ENCODE measurements at places on chromosomes 5 and 9.

- DNase-seq = no peak
Measured at GRCh38 chr5:180126716-180127681, 55.4 kb upstream of the RNF130 start.

- no peak for DNase-seq
Measured at GRCh38 chr9:36961051-36961450, 73.0 kb downstream of the PAX5 start.

GRCh38 chr5:38121420-38121819, 136.9 kb upstream of the EGFLAM start:
- DNase-seq = no peak

DNA sequence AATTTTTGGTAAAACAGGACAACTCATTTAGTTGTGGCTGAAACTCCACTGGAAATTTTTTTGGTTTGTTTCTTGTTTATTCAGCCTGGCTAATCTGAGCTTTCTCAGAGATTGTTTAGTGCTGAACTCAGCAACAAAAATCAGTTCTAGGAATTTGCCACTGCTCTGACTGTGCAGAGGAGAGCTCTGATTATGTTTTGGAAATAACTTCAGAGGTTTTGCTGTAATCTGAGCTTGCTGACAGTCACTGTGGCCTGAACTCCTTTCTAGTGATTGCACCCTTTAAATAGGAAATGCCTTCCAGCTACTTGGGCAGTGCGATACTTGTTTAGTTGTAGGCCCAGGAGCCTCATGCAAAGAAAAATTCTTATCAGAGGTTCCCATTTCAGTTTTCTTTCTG, 60.2 kb downstream of the OSTF1 start:
- DNase-seq = peak; percentile 7

DNA sequence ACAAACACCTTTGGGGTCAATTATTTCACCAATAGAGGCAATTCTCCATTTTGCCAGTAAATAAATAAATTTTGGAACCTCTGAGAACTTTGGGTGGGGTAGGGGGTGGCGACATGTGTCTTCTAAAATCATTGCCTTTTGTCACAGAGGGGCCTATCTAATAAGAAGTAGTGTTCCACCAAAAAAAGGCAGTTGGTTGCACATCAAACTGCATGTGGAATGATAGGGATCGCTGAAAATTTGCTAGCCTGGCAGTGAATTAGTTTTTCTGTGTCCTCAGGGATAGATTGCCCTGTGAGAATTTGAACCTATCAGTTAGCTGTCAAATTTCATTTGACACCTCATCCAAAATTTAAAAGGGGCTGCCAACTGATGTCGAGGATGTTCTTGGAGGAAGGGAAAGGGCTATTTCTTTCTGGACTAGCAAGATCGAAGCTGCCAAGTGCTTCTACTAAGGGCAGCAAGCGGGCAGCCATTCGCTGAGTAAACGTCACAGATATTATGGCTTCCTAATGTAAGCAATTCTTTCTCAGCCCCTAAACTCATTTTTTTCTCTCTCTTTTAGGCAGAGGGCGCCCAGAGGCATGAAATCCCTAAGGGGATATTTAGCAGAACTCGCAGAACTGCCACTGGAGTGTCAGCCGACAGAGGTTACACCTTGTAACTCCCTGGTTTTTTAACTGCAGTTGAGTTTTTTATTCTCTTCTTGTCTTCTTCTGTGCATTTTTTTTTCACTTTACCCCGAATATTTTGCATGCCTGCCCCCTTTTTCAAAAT, 2208.1 kb upstream of the WWC1 start:
- DNase-seq = no peak

DNA sequence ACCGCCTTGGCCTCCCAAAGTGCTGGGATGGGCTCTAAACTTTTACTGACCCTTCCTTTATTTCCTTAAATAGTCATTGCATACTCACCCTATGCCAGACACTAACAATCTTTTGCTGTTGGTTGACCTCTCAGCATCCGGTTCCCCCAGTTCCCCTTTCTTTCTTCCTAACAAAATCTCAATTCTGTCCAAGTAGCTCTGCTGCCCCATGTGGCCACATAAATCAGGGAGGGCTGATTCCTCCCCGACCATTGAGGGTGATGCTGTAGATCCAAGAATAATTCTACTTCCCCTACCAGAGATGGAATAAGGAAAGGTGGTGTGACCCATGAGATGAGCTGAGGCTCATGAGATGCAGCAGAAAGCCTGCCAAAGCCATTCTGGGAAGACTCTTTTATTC, 315.3 kb upstream of the MSX2 start:
- DNase-seq = no peak

DNA sequence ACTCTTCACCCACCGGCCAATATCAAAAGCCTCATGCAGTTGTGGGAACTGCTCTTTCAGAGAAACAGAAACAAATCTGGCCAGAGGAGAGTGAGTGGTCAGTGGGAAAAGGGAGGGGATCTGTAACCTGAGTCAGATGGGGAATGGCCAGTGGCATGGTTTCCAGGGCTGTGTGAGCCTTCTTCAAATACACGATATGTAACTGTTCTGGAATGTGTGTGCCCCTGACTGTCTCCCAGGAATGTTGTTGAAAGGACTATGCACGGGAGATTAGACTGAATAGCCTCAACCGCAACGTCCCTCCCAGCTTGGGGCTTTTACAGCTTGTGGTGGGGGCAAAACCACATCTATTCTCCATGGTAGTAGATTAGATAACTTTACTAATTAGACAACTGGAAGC, 60.8 kb downstream of the SH3TC2 start:
- DNase-seq = peak; percentile 88

GRCh38 chr9:121358751-121359150, 11.3 kb downstream of the STOM start:
- no peak for DNase-seq

DNA sequence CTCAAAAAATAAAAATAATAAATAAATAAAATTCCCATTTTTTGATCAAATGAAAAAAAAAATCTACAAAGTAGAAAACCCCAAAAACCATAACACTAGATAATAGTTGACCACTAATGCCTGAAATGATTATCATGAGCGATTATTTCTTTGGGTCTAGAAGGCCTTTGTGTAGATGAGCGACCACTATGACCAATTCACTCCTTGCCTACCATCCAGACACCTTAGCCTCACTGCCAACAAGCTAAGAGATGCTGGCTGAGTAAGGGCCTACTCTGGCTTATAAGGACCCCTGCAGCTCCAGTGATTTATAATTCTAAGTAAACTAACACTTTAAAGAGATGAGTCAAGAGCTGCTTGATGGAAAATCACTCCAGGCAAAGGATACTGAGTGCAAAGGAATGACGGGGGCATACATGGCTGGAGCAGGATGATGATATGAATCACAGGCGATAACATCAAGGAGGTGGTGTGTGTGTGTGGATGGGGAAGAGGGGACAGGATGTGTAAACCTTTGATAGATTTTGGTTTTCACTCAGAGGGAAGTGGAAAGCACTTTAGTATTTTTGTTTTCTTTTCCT, 4.8 kb upstream of the F2RL1 start:
- no peak for DNase-seq

DNA sequence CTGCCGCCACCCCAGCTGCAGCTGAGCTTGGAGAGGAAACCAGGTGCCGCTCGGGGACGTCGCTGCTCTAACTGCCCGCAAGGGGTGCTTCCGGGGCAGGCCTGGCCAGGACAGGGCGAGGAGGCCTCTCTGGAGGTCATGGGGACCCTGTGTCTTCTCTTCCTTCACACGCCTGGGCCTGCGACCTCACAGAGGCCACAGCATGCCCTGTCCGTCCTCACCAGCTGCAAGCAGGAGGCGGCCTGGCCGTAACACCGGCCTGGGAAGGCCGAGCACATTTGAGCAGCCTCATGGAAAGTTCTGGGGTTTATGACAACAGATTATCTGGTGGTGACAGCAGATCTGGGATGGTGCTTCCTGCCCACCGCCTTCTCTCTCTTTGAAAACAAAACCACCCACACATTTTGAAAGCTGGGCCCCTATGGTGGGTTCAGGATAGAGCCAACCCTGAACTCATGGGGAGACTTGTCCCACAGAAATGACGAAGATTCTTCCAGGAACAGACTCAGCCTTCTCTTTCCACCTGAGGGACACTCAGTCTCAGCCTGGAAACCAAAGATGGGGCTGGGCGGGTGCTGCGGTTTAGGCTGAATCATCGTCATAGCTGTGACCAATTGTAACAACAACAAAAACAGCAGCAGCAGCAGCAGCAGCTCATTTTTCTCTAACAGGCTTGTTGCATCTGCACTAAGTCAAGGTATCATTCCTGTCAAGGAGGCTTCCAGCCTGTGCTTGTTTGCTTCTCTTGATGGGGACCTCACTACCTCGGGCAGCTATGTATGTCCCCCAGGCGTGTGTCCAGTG, 99.6 kb upstream of the RAPGEF1 start:
- DNase-seq = peak; percentile 20

GRCh38 chr9:20405616-20406015, 216.7 kb downstream of the MLLT3 start:
- DNase-seq = no peak

GRCh38 chr5:113231653-113232000, 203.2 kb downstream of the TSSK1B start:
- no peak for DNase-seq

- no peak for DNase-seq
Measured at GRCh38 chr9:98216391-98216790, 24.0 kb upstream of the CORO2A start.

- no peak for DNase-seq
Measured at GRCh38 chr5:133242221-133242835, 190.5 kb downstream of the HSPA4 start.

DNA sequence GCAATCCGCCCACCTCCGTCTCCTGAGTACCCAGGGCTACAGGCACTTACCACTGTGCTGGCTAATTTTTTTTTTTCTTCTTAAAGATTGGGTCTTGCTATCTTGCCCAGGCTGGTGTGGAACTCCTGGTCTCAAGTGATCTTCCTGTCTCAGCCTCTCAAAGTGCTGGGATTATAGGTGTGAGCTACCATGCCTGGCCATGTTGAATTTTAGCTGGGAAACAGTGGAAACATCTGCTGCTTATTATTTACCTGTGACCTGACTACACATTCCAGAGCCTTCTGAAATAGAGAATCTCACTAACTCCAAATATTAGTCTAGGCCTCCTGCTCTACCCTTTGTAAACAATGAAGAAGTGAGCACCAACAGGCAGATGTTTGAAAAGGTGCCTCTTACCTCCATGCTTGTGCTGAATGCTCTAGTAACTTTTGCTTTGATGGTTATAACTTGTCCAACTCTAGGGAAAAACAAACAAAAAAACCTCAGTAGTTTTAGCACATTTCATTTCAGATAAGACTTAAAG, 22.5 kb downstream of the ACOT12 start:
- no peak for DNase-seq

GRCh38 chr5:75050415-75050814, 1.9 kb downstream of the GCNT4 start:
- no peak for DNase-seq

GRCh38 chr5:2203774-2204173, 321.0 kb upstream of the IRX4 start:
- no peak for DNase-seq

GRCh38 chr9:80651044-80651443, 1038.3 kb downstream of the TLE1 start:
- no peak for DNase-seq

DNA sequence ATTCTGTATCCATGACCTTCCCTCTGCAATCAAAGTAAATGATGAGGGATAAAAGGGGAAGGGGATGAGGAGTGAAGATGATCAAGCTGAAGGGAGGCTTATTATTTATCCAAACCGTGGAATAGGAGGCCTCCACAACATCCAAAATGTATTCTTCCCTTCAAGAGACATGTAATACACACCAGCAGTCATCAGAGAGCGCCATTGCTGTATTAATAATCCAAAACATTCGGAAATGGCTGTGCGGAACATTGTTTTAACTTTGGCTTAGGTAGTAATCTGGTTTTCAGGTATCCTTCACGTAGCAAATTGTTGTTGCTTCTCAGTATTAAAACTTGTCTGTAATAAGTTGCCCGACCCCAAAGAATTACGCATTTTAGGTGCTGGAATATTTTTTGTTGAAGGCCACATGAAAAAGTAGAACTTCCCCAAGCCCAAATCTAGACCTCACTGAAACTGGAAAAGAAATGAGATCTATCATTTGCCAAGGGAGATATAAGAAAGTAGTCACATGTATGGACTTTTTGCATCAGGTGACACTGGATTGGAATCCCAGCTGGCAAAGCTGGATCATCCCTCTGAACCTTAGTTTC, 2.6 kb upstream of the BOD1 start:
- DNase-seq = no peak

DNA sequence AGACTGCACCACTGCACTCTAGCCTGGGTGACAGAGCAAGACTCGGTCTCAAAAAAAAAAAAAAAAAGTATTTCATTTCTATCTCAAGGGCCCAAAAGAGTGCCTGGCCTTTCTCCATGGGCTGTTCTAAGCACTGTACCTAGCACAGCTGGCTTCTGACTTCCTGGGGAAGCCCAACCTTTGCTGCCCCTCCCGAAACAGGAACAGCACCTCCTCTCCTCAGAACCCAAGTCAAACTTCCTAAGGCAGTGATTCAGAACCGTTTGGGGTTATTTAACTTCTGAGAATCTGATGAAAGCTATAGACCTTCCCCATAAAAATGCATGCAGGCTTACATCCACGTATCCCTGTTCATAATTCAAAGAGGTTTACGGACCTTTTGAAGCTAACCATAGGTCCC, 57.8 kb downstream of the NRG2 start:
- DNase-seq = no peak

GRCh38 chr5:40569546-40570270, 110.0 kb upstream of the PTGER4 start:
- no peak for DNase-seq

DNA sequence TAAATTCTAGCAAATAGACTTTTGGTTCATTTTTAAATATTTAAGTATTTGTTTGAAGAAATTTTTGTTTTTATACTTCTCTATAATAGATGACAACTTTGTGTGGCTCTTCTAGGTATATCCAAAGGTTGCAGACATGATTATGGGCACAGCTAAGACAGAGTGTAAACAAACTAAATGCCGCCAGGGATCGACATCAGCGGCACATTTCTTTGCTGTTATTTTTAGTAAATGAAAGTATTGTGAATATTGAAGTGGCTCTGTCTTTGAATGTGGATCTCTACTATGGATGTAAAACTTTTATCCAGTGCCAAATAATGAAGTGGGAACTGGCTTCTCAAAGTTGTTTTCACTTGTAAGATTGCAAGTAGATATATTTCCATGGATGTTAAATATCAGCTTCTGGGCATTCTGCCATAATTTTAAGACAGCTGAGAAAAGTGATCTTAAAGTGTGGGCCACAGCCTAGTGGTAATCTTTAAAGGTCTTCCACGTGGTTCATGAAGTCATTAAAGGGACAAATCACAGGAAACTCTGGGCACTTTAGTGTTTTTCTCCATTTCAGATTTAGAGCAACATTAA, 589.9 kb downstream of the ZNF608 start:
- DNase-seq = no peak

Measured in HS-27A (cell line).